ENCODE measurements at places on chromosomes 1 and 21.

DNA sequence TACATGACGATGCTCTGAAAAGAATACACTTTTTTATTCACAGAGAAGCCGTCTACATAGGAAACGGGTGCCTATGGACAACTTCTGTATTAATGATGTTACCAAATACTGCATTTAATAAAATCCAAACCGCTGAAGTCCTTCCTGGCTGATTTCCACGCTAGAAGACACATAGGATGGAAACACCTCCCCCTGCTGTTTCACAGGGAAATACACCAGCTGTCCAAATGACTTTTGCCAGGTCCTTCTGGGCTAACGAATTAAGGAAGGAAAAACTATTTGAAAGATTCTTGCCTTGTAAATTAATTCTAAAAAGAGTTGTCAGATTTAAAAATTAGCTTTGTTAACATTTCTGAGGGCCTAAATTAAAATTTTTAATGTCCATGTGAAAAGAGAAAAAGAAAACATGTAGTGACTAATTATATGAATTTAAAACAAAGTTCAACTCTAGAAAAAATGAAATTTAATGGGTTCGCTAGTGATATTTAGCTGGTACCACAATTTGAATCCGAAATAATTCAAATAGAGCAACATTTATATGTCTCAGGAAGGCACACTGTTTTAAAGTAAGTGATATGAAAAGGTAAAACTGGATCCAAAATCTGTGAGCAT is 146.0 kb downstream of the RERE start:
- no peak for DNase-seq

- peak; percentile 80 for DNase-seq
These were observed 5.3 kb downstream of the FCRLB start for GRCh38 chr1:161726473-161727255.

- DNase-seq, result no peak
These were observed 7.5 kb upstream of the ZNF648 start for GRCh38 chr1:182069028-182069466.

DNA sequence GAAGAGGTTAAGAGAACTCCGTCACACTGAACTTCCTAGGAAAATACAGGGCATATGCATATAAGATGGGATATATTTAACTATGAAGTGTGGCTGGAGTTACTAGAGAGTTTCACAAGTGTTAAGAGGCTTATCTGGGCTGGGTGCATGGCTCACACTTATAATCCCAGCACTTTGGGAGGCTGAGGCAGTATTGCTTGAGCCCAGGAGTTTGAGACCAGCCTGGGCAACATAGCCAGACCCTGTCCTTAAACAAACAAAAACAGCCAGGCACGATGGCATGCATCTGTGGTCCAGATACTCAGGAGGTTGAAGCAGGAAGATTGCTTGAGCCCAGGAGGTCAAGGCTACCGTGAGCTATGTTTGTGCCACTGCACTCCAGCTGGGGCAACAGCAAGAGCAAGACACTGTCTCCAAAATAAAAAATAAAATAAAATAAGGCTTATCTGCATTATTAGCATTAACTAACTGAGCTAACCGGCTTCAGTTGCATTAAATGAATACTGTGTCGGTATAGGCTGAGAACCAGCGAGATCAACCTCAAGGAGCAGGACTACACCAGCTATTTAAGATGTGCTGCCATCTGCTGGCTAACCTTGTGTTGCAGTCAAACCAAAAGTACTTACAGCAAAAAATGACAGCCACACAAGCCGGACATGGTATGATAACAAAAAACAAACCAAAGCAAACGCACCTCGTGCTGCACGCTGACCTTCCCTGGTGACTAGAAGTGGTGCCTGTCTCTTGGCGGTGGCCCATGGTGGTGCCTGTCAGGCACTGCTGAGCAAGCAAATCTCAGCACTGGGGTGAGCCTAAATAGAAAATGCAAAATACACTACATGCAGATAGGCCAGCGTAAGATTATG is 19.7 kb upstream of the RBBP5 start:
- DNase-seq, result peak; percentile 67

DNA sequence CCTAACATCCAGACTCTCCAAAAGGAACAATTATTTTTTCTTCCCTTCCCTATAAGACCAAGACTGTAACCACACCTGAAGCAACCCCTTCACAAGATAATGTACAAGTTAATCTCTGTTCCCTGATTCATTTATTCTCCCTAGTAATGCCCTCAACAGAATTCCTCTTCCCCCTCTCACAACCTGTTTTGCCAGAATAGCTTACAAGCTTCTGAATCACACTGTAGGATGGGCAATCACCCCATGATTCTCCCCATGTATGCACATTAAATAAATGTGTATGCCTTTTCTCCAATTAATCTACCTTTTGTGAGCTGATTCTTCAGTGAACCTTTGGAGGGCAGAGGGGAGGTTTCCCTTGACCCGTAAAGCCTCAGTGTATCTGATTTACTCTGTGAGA is 20.9 kb upstream of the RNF11 start:
- no peak for DNase-seq

GRCh38 chr21:46455575-46456385 is 2.9 kb upstream of the DIP2A start:
- no peak for DNase-seq

DNA sequence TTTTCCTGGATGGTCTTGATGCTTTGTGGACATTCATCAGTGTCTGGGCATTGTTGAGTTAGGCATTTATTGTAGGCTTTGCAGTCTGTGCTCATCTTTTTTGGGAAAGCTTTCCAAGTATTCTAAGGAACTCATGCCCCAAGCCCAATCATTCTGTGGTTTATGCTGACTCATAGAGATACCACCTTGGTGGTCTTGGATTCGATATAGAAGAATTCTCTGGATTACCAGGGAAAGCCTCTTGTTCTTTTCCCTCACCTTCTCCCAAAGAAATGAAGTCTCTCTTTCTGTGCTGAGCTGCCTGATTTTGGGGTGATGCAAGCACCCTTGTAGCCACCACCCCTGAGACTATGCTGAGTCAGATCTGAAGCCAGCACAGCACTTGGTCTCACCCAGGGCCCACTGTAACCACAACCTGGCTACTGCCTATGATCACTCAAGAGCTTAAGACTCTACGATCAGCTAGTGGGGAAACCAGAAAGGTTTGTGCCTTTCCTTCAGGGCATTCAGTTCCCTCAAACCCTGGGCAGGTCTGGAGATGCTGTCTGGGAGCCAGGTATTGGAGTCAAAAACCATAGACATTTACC is 422.6 kb downstream of the NUF2 start:
- DNase-seq, result no peak

DNA sequence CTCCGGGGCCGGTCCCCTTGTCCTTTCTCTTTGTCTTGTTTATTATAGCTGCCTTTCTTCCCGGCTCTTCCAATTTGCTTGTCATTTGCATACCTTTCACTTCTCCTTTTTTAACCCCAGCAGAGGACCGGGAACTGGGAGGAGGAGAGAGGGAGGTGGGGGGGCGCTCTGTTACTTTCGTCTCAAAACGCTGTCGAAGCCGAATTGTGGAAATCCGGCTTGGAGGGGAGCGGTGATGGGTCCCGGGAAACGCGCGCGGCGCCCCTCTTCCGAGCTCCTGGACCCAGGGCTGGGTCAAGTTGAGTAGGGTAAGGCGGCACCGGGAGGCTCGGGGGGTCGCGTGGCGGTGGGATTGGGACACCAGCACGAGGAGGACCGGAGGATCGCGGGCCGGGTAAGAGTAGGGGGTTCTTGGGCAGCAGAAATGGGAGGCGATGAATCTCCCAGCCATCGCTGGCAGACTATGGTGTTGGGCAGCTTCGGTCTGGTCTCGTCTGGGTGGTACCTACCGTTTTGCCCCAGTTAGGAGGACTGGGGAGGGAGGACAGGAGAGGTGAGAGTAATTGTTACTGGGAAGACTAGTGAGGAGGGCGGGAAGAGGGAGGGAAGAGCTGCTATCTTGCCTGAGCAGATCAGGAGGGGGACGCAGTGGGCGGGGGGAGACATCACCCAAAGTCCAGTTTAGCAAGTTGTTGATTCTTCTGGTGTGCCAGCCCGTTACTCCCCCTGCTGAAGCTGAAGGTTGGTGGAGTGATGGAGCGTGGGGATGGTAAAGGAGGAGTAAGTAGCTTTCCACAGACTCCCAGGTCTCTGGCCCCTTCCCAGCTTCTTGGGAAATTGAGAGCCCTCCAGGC is 1.5 kb downstream of the PROX1 start:
- no peak for DNase-seq

DNA sequence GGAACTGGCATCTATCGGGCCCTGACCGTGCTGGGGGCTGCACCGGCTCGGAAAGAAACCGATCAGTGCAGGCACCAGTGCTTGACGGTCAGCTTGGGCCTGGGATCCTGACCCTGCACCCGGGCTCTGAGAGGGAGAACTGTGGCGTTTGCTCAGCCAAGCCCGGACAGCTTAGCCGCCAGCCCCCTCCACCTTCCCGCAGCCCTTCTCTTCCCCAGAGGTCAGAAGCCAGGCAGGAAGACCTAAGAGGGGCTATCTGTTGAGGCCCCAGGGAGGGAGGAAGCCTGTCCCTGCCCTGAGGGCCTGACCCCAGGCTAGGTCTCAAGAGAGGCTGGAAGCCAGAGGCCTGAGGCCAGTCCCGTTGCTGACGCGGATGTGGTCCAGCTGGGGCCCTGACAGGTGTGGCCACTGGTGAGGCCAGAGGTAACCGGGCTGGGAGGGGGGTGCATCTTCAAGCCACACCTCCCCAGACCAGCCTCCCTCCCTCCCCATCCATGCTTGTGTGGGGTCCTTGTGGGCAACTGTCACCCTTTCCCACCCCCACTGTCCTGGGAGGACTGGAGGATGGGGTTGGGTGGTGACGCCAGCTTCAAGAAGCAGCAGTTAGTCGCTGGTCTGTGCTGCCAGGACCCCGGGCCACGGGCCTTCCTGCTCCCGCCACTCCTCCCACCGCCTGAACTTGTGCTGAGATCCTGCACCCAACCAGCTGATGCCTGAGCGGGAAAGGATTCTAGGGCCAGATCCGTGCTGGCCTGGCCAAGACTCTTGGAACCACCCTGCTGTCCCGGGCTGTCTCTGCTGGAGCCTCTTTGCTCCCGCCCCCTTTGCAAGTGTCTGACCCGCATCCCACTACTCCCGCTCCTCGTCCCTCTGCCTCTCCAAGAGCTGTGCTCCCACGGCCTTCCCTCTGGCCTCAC is 2.6 kb upstream of the DVL1 start:
- DNase-seq, result no peak

DNA sequence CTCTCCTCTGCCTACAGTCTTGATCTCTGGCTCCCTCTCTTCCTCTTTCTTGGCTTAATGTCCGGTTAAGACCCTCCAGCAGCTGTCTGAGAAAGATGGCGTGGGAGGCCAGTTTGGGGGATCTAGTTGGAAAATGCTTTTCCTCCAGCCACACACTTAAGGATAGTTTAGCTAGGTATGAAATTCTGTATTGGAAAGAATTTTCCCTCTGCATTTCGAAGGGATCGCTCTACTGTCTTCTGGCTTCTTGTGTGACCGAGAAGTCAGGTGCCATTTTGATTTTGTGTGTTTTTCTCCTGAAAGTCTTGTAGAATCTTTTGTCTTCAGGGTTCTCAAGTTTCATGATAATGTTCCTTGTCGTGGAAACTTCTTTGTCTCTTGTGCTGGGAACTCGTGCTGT is 28.0 kb downstream of the PRKCZ start:
- no peak for DNase-seq

GRCh38 chr1:40232444-40232843 is 15.3 kb upstream of the TMCO2 start:
- DNase-seq, result no peak

DNA sequence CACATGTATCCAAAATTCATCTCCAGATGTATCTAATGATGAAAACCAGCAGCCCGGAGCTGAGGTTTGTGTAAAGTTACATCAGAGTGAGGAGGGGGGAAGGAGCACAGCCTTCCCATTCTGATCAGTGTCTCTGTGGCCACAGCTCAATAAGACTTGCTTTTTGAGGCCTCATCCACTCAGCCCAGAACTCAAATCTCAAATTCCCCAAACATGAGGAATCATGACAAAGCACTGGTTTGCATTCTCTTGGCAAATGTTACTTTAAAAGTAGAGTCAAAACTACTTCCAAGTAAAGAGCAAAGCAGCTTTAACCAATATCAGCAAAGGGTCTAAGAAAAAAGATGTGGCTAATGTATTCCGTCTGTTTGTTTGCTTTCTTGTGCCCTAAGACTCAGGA is 30.9 kb downstream of the CCN1 start:
- no peak for DNase-seq

GRCh38 chr1:31435471-31436409 is 22.7 kb downstream of the SERINC2 start:
- no peak for DNase-seq

DNA sequence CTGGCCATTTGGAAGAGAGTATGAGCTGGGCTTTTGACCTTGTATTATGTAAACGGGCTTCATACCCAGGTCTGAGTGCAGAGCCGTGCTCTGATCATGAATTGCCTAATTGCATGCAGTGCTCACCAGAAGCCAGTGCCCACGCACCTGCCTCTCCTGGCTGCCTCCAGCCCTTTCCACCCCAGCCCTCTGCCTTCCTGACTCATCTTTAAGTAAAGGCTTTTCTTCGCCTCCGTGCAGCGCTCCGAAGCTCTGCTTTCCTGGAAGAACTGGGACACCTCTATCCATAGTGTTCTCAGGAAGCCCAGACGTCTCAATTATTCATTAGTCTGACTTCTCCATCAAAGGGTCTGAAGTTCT is 413.7 kb downstream of the PTPRU start:
- DNase-seq, result no peak

DNA sequence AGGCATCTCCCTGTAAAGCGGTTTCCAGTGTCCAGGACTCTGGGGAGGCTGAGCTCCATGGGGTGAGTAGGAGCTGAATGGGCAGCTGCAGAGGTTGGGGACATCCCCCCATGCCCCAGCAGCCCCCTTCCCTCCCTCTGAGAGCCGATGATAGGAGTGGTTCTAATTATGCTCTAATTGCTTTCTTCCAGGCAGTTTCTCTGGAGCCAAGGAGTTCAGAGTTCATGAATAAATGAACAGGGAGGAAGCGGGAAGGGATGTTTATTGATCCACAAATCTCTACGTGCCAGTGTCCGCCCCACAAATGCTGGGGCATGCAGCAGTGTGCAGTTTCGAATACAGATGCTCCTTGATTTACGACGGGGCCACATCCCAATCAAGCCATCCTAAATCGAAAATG is 15.6 kb downstream of the NKAIN1 start:
- DNase-seq, result no peak

- no peak for DNase-seq
These were observed 60.2 kb upstream of the CFAP126 start for GRCh38 chr1:161427733-161428516.

Measured in anterior cingulate cortex (tissue), 58 donors.